ENCODE measurements at places on chromosomes 2 and 18.

GRCh38 chr18:36162981-36163380 is 24.3 kb upstream of the MOCOS start:
- DNase-seq: no peak

GRCh38 chr2:65030476-65031332 is 25.5 kb upstream of the CEP68 start:
- DNase-seq: no peak

- DNase-seq: no peak
These were observed 6.5 kb upstream of the NT5DC4 start for GRCh38 chr2:112714331-112714730.

DNA sequence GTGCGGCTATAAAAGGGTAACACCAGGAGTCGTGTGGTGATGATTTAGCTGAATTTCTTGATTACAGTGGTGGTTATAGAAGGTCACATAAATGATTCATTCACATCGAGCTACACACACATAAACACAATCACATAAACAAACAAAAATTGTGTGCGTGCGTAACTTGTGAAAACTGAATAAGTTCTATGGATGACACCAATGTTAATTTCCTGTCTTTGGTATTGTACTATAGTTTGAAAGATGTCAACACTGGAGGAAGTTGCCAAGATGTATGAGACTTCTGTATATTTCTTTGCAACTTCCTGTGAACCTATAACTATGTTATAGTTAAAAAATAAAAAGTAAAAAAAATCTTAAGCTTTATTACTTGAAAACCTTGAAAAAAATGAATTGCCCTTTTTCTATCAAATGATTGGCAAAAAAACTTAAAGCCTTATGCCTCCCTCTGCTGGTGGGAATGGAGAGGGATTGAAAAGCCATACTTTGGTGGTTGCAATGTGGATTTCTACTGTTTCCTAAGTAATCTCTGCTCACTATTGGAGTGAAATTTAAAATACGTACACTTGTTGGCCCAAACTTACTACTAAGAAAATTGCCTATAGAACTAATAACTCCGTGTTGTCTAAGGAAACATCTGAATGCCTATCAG is 227.7 kb downstream of the RPIA start:
- DNase-seq: no peak

DNA sequence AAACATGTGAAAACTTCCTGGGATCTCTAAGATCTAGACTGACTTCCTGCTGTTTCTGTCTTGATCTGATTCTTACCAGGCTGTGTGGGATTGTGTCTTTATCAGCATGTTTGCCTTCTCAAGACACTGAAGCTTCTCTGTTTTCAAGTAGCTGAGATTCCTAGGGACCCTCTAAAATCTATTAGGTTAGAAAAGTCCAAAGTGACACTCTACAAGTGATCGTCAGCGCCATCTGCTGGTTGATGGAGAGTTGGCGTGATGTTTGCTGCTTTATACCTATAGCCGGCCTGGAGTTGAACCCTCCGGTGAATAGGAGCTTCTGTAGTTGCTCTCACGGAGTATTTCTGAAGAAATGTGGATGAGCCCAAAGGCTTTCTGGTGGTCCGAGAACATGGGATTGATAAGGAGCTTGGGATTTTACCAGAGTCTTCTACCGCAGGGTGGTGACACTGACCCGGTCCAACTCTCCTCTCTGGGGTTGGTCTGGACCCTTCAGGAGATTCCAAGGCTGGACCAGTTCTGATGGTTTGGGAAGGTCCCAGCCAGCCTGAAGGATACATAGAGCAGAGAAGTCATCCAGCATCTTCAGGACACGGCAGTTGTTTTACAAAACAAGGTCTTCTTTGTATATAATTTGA is 96.0 kb upstream of the TTC39C start:
- DNase-seq: peak; percentile 67

DNA sequence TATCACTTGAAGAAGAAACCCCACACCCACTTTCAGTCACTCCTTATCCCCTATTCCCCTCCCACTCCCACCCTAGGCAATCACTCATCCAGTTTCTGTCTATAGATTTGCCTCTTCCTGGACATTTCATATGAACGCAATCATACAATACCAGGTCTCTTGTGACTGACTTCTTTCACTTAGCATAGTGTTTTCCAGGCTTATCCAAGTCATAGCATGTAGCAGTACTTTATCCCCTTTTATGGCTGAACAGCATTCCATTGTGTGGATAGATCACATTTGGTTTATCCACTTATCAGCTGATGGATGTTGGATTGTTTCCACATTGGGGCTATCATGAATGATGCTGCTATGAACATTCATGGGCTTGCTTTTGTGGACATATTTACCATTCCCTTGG is 6.6 kb downstream of the CFAP221 start:
- no peak for DNase-seq

DNA sequence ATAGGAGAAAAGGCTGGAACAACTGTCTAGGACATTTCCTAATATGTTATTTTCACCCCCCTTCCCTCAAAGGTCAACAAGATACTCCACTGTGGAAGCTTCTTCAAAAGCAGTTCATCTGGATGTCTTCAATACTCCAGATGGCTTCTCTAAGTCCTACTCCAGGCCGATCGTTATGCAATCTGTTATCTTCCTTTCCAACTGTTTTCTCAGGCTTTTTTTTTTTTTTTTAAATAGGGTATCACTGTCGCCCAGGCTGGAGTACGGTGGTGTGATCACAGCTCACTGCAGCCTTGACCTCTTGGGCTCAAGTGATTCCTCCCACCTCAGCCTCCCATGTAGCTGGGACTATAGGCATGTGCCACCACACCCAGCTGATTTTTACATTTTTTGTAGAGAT is 26.3 kb downstream of the ATP8B1 start:
- DNase-seq: no peak

DNA sequence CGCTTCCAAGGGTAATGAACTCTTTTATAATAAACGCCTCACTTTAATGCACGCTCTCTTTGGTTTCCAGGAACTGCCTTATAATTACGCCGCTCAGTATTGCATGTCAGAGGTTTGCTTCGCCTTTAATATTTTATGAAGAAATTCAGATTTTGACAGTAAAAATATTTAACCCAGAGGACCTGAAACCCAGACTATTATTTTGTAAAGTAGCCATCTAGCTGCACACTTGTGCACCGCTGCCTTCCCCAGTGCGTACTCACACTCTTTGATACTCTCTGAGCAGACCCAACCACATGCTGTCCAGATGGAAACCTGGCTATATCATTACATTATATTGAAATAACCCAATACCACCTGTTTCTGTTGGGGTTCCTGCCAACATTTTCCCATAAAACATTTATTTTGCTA is 270.1 kb downstream of the C1D start:
- no peak for DNase-seq

DNA sequence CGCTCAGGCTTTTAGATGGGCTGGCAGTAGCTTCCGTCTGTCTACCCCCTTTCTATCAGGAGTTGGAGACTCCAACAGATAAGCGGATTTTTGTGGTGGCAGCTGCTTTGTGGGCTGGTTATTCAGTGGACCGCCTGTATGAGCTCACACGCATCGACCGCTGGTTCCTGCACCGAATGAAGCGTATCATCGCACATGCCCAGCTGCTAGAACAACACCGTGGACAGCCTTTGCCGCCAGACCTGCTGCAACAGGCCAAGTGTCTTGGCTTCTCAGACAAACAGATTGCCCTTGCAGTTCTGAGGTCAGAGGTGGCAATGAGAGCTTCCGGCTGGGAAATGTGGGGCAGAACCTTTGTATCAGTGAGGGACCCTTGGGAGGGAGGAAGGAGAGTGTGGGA is 14.8 kb downstream of the CAD start:
- no peak for DNase-seq

DNA sequence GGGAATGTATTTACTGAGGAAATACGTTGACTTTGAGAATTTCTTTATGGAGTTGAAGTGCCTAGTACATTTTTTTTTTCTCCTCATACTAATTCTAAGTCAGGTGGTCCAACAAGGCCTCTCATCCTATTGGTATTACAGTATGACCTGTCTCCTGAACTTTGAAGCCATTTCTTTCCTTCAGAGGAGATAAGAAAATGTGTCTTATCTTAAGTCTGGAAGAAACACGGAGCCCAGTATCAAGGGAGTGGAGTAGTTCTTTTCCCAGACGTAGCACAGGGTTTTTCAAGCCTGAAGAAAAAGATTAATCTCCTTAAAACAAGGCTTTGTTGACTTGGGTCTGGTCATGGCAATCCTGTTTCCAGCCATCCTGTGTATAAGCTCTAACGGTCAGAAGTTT is 11.6 kb upstream of the CPS1 start:
- no peak for DNase-seq

DNA sequence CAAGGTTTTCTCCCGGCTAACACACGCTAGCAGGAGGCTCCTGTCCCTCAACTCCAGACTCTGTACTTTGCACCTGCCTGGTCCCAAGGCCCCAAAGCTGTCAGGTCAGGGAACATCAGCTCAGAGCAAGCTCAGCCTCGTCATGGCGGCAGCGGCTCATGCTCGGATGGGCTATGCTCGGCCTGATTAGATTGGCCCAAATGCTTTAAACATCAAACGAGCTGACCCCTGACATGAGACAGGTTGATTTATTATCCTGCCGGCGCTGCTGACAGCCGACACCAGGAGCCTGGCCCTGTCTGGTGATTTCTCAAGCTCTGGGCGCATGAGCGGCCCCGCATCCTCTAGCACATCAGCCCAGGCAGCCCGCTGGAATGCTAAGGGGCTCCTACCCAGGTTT is 436.4 kb downstream of the EIPR1 start:
- no peak for DNase-seq

- DNase-seq: no peak
These were observed 199.9 kb downstream of the BCL2 start for GRCh38 chr18:63119647-63120046.

DNA sequence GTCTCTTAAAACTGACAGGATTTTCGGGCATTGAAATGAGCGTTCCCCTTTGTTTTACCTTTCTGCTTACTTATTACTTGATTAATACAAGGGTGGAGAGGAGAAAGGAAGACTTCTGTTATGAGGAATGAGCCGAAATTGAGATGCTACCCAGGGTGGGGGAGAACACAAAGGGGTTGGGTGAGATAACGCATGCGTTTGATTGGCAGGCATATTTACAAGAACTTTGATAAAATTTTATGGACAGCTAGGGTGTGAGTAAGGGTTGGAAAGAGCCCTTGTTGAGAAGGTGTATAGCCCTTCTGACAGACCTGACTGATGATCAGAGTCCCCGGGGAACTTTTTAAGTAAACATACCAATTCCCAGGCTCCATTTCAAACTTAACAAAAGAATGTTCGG is 1.8 kb downstream of the RNF138 start:
- DNase-seq: no peak

DNA sequence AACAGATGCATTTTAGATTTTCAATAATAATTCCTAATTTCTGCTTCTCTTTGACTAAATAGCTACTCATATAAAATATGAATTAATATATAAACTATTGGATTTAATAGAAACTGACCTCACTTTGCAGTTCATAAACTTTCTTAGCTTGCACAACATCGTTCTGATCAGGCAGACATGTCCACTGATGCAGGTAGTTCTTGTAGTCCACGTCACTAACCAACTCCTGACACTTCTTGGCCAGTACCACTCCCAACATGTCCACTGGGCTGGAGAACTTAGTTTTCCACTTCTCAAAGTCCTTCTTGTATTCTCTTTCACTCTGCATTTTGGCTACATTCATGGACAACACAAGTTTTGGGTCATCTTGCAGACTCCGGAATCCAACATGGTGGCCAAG is 83.8 kb downstream of the NEB start:
- no peak for DNase-seq

DNA sequence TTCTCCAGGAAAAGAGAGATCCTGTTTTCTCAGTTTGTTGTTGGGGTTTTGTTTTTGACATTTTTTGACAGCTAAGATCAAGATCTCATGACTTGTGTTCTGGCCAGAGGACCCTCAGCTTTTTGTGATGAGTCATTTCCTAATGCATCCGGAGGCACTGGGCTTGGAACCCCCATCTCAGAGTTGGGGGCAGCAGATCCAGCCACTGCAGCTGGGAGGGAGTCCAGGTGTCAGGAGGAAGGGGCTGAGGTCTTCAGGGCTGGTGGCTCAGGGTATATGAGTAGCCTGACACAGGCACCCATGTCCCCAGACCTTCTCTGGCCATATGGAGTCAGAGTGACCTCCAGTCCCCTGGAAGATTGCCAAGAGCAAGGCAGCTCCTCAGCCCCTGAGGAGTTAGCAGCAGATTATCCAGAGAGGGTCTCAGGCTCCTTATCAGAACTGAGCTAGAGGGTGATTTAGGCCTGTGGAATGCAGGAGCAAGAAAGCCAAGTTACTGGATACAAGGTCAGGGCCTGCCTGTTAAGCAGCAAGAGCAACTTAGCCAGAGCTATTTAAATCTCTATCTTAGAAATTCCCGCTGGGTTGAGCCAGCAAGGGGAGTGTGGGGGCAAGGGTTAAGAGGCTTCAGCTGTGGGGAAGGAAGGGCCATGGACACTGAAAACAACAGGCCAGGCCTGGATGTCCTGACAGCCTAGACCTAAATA is 62.4 kb downstream of the TANC1 start:
- DNase-seq: no peak

DNA sequence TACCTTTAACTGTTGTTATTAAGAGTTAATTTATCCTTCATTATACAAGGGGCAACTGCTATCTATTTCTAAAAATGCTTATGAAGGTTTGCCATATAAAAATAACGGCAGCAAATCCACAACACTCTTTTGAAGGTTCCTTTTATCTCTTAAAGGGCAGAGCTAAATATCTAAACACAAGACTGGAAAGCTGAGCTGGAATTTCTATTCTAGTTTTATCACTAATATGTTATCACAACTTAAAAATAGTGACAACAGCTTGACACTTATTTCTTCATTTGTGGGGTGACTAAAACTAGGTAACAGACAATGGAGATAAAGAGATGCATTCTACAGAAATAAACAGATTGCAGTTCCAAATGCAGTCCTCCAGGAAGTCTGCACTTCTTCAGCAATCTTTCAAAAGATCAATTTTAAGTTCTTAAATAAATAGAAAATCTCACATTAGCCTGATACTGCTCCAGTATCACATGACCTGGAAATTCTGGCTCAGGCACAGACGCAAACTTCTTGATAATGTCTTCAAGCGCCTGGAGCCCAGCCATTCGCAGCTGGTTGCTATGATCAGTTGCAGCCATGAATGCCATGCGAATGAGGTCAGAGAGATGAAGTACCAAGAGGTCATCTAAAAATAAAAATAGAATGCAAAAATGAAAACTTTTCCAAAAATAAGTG is 54.0 kb upstream of the STRN start:
- no peak for DNase-seq

GRCh38 chr2:226660526-226660925 is 139.1 kb downstream of the IRS1 start:
- no peak for DNase-seq

- no peak for DNase-seq
These were observed 909.5 kb upstream of the SOX11 start for GRCh38 chr2:4782647-4783046.

- DNase-seq: no peak
These were observed 34.0 kb upstream of the TMEM178A start for GRCh38 chr2:39631718-39632117.

Measured in stimulated activated CD4-positive, alpha-beta T cell treated with anti-CD3 and anti-CD28 coated beads, TNF-alpha, amount 100 ng/mL, for 48 hours (primary cell).